ENCODE measurements at places on chromosomes 2 and 18.

- no peak for DNase-seq
These were observed 207.0 kb downstream of the ZNF407 start for GRCh38 chr18:74804677-74805076.

- DNase-seq, result no peak
These were observed 220.1 kb downstream of the IRS1 start for GRCh38 chr2:226579519-226579918.

DNA sequence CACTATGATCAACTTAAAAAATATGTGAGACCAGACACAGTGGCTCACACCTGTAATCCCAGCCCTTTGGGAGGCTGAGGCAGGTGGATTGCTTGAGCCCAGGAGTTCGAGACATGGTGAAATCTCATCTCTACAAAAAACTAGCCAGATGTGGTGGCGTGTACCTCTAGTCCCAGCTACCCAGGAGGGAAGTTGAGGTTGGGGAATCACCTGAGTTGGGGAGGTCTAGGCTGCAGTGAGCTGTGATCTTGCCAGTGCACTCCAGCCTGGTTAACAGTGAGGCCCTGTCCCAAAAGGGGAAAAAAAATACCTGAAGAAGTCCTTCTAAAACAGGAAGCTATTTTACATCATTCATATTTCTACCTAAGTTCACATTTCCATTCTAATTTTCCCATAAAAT is 144.0 kb downstream of the EML6 start:
- no peak for DNase-seq

GRCh38 chr18:64115881-64116280 is 33.0 kb downstream of the LINC00305 start:
- no peak for DNase-seq

GRCh38 chr18:47175283-47175897 is 774 bp downstream of the IER3IP1 start:
- DNase-seq, result no peak

GRCh38 chr18:3869848-3870247 is 419.9 kb downstream of the TGIF1 start:
- DNase-seq, result no peak

DNA sequence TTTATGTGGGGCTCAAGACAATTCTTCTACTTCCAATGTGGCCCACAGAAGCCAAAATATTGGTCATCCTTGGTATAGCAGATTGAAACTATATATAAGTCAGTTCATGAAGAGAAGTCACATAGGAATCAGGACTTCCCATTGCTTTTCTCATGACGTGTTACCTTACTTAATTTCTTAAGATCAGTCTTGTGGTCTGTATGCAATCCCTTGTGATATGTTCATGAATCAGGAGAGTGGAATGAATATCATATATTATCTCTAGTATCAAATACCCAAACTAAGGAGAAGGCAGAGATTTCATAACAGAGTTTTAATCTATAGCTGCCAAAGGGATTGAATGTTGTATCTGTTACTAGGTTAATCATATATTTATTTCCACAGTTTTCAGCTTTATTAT is 1390.4 kb downstream of the SUCLG1 start:
- no peak for DNase-seq

- DNase-seq, result no peak
These were observed 7.3 kb upstream of the NR4A2 start for GRCh38 chr2:156339865-156340264.

DNA sequence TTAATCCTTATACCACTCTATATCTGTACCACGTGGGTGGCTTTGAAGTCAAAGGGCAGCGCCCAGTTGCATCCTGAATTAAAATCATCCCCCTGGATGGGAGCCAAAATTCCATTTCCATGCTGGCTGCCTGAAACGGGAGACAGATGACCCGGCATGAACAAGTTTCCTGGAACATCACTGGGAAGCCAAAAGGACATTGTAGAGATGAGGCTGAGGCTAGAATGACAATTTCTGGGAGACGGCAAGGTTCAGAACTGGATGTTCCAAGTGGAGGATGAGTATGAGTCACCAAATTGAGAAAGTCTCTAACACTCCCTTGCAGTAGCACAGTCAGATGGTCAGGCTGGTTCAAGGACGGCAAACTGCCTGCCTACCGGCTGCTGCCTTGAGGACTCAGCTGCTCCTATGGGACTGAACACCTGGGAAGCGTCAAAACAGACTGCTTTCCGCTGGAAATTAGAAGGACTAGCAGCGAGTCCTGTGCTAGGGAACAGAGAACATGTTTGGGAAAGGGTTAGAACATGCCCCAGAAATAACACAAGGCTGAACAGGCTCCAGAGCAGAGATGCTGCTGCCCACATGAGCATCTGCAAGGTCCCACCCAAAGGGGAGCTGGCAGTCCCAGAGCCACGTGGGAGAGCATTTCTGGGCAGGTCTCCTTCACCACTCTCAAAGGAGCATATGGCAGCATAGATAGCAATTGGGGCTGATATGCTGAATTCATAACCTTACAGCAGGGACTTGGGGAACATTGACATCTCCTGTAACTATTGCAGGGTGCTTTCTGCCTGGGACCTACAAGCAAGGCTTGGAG is 32.0 kb downstream of the YPEL5 start:
- no peak for DNase-seq

GRCh38 chr2:85578243-85579180 is 1.1 kb downstream of the VAMP8 start:
- peak; percentile 20 for DNase-seq

DNA sequence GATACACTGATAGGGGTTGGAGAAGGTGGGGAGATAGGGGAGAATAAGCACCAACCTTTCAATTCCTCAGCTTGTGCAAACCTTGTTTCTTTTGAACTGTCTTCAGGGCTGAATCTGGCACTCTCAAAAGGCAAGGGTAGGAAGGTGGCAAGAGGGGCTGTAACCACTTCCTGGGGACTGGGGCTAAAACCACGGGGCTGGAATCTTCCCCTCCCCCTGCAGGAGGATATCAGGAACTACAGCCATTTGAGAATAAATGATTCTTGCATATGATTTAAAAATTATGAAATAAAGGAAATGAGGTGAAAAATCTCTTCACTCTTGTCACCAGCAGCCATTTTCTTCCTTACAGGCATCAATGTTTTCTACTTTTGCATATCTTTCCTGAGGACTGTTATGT is 50.8 kb downstream of the ATOH8 start:
- no peak for DNase-seq

DNA sequence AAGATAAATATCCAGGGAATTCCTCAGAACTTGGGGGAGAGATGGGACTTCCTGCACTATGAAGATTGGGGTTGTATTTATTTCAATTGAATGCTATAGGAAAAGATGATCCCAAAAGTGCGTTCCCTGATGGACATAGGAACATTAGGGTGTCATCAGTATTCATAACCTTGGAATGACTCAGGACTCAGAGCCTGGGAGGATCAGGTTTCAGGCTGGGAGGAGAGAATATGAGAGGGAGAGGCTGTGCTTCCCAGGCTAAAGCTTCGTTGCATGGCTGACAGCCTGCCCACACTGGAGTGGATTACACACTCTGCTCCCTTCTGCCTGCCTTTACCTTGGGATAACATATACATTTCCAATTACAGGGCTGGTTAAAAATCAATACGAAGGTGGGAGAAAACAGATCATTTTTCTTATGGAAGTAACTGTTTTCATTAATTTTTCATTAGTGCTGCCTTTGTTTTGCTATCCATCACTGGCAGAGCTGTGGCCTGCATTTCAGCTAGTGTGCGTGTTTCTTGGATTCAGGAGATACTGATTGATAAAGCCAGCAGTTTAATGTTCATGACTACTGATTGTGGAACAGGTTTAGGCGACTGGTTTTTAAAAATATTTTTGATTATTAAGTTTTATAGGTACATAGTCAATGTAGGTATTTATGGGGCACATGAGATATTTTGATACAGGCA is 118.7 kb downstream of the KCTD1 start:
- DNase-seq, result no peak

GRCh38 chr2:112342067-112342550 is 66.7 kb downstream of the ZC3H6 start:
- no peak for DNase-seq

GRCh38 chr2:222797261-222797660 is 63.6 kb upstream of the ACSL3 start:
- DNase-seq, result no peak

DNA sequence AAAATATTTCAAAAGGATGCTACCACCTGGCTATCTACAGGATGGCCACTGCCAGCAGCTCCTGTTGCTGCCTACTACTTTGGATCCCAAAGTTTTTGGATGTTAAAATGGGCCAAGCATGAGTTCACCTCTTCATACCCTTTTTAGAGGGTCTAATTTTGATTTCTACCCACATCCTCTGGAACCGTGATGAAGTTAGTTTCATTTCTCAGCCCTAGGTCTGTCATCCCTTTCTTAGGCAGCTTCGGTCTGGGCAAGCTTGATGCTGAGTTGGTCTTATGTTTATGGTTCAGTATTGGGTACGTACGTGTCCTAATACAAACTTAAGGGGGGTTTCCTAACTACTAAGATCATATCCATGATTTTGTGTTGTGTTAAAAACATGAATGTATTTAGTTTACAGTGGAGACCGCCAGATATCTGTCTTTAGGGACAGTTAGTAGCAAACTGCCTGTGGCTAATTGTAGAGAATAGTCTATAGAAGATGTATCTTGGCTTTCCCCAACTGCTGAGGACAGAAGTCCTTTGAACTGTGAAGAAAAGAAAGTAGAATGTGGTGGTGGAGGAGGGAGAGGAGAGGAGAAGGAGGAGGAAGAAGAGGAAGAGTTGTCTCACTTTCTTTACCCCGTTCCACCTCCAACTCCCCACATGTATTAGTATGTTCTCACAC is 184.9 kb downstream of the UBE2E3 start:
- no peak for DNase-seq

GRCh38 chr2:144358979-144359541 is 160.9 kb downstream of the ZEB2 start:
- peak; percentile 5 for DNase-seq

DNA sequence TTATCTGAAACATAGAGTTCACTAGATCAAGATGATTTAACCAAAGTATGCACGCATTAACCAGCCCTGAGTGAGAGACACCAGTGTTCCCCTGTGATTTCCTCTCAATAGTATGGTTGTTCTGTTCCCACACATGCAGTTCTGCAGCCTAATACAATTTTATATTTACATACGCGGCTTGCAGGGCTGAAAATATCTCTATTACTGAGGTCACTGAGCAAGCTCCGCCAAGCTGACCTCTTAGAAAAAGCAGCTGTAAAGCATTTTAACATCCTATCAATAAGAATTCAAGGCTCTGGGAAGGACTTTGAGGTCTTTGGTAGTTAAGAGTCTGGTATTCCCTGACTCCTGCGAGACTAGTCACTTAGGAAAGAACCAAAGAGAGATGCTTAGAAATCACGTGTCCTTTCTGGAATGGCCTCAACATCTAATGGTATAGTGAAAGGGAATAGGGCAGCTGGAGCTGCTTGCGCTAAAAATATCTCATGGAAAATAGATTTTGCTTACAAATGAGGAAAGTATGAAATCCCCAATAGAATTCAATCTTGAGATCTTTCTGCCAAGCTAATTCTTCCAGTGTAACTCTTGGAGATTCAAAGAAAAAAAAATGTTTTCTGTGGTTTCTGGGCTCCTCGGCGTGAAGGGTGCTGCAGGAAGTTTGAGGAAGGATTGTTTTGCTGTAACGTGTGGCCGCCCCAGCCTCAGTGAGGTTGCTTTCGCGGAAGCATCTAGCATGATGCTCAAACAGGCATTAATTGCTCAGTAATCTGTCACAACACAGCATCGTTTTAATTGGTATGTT is 59.2 kb downstream of the DOCK10 start:
- DNase-seq, result peak; percentile 37

DNA sequence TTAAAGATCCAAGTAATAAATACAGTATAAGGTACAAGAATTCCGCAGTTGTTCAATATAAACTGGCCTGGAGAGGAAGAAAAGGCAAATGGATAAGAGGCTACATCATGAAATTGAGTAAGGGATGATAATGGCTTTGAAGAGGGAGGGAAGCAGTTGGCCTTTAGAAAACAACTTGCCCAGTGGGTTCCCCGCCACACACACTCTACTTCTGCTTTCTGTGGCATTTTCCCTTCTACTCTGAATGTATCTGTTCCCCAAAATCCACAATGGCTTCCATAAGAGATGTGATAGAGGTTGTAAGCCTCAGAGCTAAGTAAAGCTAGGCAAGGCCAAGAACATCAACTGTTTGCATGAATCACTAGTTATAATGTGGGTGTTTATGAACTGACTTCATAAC is 221.3 kb downstream of the MBD2 start:
- no peak for DNase-seq

DNA sequence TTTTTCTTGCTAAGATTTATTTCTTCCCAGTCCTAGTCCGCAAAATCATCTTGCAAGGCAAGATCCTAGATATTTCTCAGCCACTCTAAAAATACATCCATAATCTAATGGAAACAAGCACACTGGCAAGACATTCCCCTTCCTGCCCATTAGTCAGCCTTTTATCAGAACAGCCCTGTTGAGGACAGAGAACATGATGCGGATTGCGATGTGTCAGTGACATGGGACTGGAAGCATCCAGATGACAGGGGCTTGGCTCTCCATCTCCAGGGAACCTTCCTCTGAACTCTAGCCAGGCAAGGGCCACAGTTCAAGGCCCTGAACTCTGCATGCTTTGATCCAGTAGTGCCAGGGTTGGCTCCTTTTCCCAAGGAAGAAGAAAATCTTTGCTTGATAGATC is 70.0 kb downstream of the VSNL1 start:
- DNase-seq, result no peak

- DNase-seq, result no peak
These were observed 281.8 kb downstream of the NCKAP5 start for GRCh38 chr2:133286326-133286922.

DNA sequence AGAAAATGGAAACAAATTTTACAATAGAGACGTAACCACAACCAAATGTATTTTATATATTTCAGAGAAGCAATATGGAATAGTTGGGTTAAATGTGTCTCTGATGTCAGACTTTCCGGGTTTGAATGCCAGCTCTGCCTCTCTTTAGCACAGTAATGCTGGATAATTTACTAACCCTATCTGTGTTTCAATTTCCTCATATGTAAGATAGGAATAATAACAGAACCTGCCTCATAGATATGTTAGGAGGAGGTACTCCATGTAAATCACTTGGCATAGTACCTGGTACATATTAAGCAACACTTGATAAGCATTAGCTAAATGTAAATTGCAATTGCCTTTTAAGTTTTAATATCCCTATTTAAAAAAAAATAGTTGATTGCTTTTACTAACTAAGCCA is 231.3 kb upstream of the ZC3H15 start:
- DNase-seq, result no peak
